ENCODE measurements at places on chromosomes 11 and 22. TPM values are rescaled to one million over a fixed set of nuclear protein-coding genes. Genes with fewer than 3 reads are reported as not detected.
A peak's percentile ranks its signal among the peaks of the same experiment; 100 is the strongest.

Gene MRGPRX4
- not detected for total RNA-seq

GRCh38 chr22:35024364-35024692 lies 41.6 kb upstream of the ISX start:
- H3K36me3 ChIP-seq: no peaks in the 10 kb centered on the region
- no peak overlapping the region for H3K27ac ChIP-seq
- peak overlapping the region; percentile 23 for H3K4me3 ChIP-seq
- peaks cover 44% of the 10 kb centered on the region for H3K27me3 ChIP-seq
- peaks cover 13% of the 10 kb centered on the region for H3K4me1 ChIP-seq

- no peak overlapping the region for H3K27ac ChIP-seq
- H3K27me3 ChIP-seq: peaks cover 15% of the 10 kb centered on the region
- H3K36me3 ChIP-seq: no peaks in the 10 kb centered on the region
- no peak overlapping the region for H3K4me3 ChIP-seq
These were observed 515.1 kb downstream of the INSC start for GRCh38 chr11:15629690-15630321.

DNA sequence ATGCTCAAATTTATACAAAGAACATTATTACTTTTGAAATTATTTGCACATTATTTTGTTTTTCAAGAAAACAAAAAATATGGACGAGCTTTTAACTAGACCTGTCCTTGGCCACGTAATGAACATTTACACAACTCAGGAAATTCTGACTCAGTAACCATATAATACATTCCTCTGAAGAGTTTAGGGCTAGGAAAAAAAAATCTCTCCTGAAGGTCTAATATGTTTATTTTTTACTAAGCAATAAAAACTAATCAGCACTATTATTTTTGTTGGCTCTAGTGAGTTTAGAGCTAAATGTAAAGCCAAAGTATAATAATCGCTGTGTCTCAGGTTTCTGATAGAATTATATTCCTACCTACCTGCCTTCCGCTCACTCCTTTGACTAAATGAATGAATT lies 187.5 kb downstream of the SWAP70 start:
- H3K4me1 ChIP-seq: peaks cover 9% of the 10 kb centered on the region
- DNase-seq: no peak
- no peak overlapping the region for H3K4me3 ChIP-seq
- H3K36me3 ChIP-seq: peaks cover 25% of the 10 kb centered on the region

Gene MMP8
- total RNA-seq: not detected

Gene CALCA
- 0.86 TPM for total RNA-seq

GRCh38 chr11:32312206-32312817 lies 123.0 kb downstream of the WT1 start:
- H3K36me3 ChIP-seq: no peaks in the 10 kb centered on the region
- H3K4me3 ChIP-seq: no peak overlapping the region
- peaks cover 4% of the 10 kb centered on the region for H3K27me3 ChIP-seq
- peaks cover 39% of the 10 kb centered on the region for H3K4me1 ChIP-seq
- H3K27ac ChIP-seq: no peak overlapping the region

GRCh38 chr11:13055200-13055599 lies 46.1 kb downstream of the RASSF10 start:
- no peak for DNase-seq
- no peak overlapping the region for H3K27ac ChIP-seq
- H3K4me1 ChIP-seq: peaks cover 6% of the 10 kb centered on the region

DNA sequence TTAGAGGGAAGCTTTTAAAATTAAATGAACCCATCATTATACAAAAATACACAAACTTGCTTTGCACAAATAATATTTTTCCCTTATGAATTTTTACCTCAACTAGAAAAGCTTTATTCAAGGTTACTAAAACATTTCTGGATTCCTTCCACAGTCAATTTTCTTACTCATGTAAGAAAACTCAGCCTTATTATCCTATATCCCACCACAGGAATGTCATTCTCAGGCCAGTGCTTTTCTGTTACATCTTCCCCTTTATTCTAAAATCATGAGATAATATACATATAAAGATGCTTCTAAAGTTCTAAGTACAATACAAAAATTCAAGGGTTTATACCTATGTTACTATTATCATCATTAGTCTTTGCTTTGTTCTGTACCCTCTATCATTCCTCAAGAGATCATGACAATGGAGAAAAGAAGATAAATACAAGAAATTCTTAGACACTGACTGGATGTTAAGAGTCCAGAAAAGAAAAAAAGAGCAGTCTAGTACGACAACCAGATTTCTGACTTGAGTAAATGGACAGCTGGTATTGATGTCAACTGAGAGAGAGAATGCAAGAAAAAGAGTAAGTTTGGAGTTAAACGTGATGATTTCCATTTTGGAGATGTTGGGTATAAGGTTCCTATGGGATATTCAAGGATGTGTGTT lies 60.3 kb downstream of the MTMR2 start:
- H3K4me3 ChIP-seq: no peak overlapping the region
- DNase-seq: no peak
- no peak overlapping the region for H3K27ac ChIP-seq
- H3K36me3 ChIP-seq: peaks cover 32% of the 10 kb centered on the region
- no peaks in the 10 kb centered on the region for H3K27me3 ChIP-seq
- no peaks in the 10 kb centered on the region for H3K4me1 ChIP-seq

DNA sequence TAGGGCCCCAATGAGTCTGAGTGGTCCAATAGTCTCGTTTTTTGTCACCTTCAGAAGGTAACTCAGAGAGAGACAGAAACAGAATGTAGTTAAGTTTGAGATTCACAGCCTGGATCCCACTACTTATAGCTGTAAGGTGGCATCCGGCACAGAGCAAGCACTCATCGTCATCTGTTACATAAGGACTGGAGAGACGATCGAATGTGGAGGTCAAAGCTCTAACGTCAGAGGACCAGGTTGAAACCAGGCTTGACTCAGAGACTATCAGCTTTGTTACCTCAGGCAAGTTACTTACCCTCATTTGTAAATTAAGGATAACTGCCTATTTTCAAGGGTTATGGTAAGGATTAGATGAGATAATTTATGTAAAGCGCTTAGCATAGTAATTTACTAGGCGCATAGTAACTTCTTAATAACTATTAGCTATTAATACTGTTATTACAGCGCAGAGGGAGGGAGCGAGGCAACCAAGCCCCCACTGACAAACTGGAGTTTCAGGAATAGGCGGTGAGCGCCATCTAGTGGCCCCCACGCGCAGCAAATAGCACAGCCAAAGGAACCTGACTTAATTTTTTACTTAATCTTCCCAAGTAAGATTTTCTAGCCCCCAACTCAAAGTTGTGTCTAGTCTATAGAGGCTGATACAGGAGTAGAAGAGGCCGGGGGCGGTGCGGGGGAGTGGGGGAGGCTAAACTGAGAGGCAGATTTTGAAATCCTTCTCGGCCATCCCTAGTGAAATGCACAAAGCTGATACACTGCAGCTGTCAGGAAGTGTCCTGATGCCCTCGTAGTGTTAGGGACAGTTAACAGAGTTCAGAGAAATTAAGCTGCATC lies 29.0 kb upstream of the API5 start:
- H3K27me3 ChIP-seq: peaks cover 12% of the 10 kb centered on the region
- H3K36me3 ChIP-seq: no peaks in the 10 kb centered on the region
- no peak overlapping the region for H3K27ac ChIP-seq
- no peak for DNase-seq
- H3K4me3 ChIP-seq: no peak overlapping the region
- H3K4me1 ChIP-seq: peaks cover 4% of the 10 kb centered on the region

DNA sequence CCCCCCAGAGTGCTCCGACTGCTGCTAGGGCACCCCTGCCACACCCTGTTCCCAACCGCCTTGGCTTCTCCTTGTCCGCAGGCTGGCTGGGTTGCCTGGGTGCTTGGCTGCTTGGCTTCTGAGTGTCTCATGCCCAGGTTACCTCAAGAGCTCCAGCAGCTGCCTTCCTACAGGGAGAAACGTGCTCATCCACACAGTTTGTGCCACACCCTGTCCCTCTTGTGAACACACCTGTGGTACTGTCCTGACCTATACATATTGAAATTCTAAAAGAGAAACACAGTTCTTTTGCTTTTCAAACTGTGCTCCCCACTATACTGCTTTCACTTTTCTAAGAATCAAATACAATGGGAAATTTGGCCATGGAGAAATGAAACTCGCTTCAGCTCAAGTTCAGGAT lies 191.4 kb downstream of the DBX1 start:
- no peak overlapping the region for H3K27ac ChIP-seq
- DNase-seq: no peak
- H3K27me3 ChIP-seq: no peaks in the 10 kb centered on the region
- H3K36me3 ChIP-seq: peaks cover 15% of the 10 kb centered on the region

GRCh38 chr11:9717719-9718118 lies 53.8 kb downstream of the SWAP70 start:
- H3K4me1 ChIP-seq: peaks cover 16% of the 10 kb centered on the region
- peaks cover 29% of the 10 kb centered on the region for H3K36me3 ChIP-seq
- H3K27me3 ChIP-seq: no peaks in the 10 kb centered on the region
- no peak for DNase-seq

Gene ARHGAP20
- total RNA-seq: 5.1 TPM

GRCh38 chr11:130738611-130739010 lies 177.7 kb downstream of the SNX19 start:
- no peaks in the 10 kb centered on the region for H3K36me3 ChIP-seq
- no peaks in the 10 kb centered on the region for H3K27me3 ChIP-seq
- H3K4me1 ChIP-seq: peaks cover 17% of the 10 kb centered on the region

DNA sequence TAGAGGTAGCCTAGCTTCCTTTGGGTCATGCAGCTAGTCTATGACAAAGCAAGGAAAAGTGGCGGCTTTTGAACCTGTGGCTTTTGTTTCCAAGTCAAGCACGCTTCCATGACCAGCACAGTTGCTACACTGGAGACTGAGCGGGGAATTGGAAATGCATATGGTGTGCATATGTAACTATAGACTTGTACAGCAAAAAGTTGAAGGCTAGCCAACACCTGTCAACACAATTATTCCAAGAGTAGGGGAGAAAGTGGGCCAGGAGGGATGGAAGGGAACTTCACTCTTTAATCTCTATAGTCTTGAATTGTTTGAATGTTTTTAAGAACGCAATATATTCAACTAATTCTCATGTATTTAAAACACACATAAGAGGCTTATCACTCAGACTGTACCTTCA lies 218.5 kb upstream of the CADM1 start:
- H3K4me1 ChIP-seq: peaks cover 22% of the 10 kb centered on the region
- no peaks in the 10 kb centered on the region for H3K27me3 ChIP-seq
- no peak overlapping the region for H3K27ac ChIP-seq
- no peak overlapping the region for H3K4me3 ChIP-seq
- no peaks in the 10 kb centered on the region for H3K36me3 ChIP-seq
